ENCODE measurements at places on chromosomes 1 and 21.

GRCh38 chr1:50959303-50959912, 659 bp downstream of the FAF1 start:
- DNase-seq = no peak

GRCh38 chr1:31062867-31063380, 2.6 kb downstream of the PUM1 start:
- DNase-seq = no peak

DNA sequence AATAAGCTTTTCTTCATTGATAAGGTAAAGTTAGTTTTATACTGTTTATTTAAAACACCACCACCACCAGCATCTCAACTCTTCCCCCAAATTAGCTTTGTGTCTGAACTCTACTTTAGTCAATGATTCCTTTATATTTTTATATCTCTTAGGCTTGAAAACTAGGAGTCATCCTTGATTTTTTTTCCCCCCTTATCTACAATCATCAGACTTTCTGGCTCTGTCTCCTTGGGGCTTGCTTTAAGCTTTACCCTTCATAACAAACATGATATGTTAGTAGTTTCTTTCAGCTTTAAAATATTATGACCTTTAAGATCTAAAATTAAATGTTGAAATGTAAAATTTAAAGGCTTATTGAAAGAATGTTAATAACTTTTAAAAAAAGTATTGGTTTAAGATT, 28.3 kb downstream of the HS2ST1 start:
- DNase-seq = no peak

GRCh38 chr1:17725084-17725719, 29.9 kb upstream of the ACTL8 start:
- no peak for DNase-seq

DNA sequence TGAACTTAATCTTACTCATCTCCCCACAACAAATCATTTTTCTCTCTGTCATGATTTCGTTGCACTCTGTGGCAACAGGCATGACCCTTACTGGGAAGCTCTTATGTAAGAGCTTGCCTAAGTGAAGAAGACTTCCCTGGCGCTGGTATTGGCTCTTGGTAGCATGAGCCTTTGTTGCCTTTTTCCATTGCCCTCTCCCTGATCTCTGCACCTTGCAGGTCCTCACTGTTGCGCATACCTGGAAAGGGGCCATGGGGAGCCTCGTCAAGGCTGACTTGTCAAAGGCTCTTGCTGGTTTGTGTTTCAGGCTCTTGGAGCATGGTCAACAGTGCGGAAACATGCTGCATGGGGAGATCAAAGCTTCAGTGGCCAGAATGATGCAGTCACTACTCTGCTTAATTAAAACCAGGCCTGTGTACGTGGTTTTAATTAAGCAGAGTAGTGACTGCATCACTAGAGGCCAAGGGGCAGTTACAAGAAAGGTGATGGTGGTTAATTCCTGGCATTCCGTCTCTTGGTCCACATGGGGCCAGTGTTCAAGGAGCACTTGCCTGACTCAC, 141.3 kb downstream of the SPATA46 start:
- DNase-seq = no peak

- DNase-seq = no peak
These were observed 110.6 kb upstream of the PLPPR5 start for GRCh38 chr1:99115231-99115630.

DNA sequence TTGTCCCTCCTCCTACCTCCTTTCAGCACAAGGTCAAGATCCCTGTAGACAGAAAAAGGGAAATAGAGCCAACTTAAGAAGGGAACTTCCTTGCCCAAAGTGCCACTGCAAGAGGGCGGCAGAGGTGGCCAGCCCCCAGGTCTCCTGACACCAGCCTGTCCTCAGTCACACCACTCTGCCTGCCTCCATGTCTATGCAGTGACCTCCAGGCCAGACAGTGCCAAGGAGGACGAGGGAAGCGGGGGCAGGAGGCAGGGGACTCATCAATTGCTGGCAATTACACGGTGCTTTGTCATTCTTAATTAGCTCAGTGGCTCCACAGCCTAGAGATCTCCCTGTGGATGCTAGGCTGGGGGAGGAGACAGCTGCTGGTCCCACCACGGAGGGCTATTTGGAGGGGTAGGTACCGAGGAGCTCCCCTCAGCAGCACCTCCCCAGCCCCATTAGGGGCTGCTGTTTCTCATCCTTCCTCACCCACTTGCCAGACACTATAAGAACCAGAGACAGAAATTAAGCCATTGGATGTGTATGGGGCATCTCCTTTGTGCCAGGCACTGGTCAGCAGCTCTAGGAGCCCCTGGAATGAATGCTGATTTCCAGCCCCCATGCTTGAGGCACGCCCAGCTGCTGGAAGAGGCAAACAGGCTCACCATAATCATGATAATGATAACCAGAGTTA, 6.1 kb upstream of the LDLRAP1 start:
- DNase-seq = no peak

GRCh38 chr1:34130306-34130705, 34.7 kb downstream of the CSMD2 start:
- DNase-seq = no peak

DNA sequence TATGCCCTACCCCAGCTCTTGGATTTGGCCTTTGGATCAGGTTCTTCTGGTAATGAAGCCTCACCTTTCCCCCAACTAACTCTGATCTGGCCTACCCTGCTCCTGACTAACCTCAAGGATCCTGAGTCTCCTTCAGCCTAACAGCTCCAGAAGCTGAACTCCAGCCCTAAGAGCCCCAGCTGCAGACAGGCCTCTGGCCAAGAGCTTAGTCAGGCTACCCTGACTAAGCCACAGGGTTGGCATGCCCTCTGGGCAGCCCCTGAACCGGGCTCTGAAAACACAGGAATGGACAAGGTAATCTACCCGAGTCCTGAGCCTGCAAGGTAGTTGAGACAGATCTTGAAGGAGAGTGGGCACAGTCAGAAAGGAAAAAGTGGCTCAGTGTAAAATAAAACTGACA, 29.4 kb downstream of the COA7 start:
- DNase-seq = no peak

GRCh38 chr1:202578565-202578964, 131.7 kb downstream of the SYT2 start:
- DNase-seq = no peak

DNA sequence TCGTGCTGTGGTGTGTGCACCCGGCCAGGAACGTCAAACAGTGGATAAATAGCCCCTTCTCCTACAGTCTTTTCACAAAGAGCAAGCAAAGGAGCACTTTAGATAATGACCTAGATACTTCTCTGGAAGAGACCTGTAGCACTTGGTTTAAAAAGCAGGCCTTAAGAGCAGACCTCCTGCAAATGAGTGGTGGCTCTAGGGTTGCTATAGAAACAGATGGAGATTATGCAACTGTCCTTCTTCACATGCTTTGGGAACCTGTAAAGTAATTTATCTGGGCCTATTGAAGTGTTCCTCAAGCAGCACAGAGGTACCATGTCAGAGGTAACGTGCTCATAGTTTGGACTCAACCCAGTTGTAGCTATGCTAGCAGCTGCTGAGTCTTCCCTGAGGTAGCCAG, 208.2 kb upstream of the KIAA0040 start:
- no peak for DNase-seq

DNA sequence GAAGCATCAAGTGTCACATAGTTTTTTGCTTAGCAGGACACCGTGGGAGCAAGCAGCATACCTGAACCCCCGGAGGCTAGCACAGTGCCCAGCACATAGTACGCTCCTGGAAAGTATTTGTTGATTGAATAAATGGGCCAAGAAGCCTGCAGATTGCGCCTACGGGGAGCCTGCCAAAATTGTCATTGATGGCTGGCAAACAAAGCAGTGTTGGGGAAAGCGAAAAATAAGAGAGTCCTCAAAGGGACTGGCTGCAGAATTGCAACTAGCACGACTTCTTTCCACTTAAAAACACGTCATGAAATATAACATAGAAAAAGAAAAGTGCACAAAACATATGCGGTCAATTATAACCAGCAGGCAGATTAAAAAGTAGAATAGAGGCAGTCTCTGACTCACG, 125.2 kb upstream of the GALNT2 start:
- DNase-seq = no peak

DNA sequence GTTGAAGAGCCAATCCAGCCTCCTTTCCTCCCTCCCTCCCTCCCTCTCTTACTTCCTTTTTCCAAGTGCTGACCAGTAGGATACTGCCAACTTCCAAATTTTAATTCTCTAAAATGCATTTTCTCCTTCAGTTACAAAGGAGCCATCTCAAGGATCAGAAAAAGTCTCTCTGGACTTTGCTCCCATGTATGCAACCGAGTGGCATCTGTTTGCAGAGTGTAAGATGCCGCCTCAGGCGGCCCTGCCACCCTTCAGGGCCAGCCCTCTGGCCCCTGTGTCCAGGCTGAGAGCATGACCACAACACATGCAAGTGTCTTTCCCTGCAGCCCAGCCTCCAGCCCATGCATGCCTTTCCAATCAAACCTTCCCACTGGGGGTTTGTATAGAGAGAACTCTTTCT, 205.3 kb upstream of the RAB4A start:
- no peak for DNase-seq

GRCh38 chr1:192399161-192399560, 82.4 kb downstream of the RGS21 start:
- DNase-seq = no peak

DNA sequence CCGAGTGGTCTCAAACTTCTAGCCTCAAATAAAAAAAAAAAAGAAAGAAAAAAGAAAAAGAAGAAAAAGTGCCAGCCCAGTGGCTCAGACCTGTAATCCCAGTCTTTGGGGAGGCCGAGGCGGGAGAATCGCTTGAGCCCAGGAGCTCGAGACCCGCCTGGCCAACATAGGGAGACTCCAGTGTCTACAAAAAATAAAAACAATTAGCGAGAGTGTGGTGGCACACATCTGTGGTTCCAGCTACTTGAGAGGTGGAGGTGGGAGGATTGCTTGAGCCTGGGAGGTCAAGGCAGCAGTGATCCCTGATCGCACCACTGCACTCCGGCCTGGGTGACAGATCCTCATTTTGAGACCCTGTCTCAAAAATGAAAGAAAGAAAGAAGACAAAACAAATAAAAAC, 1.4 kb upstream of the PTGFRN start:
- DNase-seq = no peak

DNA sequence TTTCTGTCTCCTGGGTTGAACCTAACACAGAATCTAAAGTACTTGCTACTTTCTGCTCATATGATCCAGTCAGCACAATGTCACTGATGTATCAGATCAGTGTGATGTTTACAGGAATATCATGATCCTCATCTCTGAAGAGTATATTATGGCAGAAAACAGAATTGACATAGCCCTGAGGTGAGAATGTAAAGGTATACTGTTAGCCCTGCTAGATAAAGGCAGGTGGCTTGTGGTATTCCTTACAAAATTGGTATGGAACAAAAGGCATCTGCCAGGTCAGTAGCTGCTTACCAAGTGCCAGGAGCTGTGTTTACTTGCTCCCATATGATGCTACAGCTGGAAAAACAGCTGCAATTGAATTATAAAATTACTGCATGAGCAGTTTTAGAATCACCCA, 30.5 kb downstream of the AADACL4 start:
- no peak for DNase-seq

DNA sequence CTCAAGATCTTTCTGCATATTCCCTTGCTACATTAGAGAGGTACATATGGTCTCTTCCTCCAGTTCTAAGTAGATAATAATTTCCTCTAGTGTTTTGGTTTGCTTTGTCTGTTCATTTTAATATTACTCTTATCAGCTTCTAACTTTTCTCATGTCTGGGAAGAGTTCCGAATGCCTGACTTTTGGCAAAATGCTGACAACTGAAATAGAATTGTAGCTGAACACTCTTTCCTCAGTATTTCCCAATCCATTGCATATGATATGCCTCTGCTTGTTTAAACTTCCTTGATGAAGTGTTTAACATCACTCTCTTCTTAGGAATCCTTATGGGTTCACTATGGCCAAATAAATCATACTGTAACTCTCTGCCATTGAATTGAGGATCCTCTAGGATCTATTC, 1510.1 kb downstream of the MRPL39 start:
- DNase-seq = no peak

DNA sequence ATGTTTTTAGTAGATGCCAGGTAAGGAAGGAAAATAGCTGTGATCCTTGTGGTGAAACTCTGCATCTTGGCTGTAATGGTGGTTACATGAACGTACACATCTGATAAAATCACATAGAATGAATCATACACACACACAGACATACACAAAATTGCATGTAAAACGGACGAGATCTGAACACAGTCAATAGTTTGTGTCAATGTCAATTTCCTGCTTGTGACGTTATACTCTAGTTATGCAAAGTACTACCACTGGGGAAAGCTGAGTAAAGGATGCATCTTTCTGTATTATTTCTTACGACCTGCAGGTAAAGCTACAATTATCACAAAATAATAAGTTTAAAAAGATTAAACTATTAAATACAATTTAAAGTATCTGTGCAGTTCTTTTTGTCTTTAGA, 493.7 kb upstream of the ZP4 start:
- DNase-seq = no peak

GRCh38 chr1:7117399-7118281, 332.4 kb downstream of the CAMTA1 start:
- no peak for DNase-seq

- DNase-seq = peak; percentile 37
These were observed 113.7 kb upstream of the RRP15 start for GRCh38 chr1:218171302-218171893.

DNA sequence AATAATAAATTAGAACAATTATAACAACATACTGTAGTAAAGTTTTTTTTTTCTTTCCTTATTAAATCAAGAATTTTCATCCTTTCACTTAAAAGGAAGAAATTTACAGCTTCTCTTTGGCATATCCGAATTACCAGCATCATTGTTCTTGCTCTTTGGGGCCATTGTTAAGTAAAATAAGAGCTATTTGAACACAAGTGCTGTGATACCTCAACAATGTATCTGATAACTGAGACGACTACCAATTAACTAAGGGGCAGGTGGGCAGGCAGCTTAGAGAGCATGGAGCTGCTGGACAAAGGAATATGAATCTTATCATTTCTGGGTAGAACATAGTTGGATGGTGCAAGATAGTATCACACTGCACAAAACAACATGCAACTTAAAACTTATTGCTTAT, 719.9 kb upstream of the TMPRSS15 start:
- no peak for DNase-seq

- DNase-seq = no peak
These were observed 78.6 kb downstream of the FMN2 start for GRCh38 chr1:240170266-240170665.

DNA sequence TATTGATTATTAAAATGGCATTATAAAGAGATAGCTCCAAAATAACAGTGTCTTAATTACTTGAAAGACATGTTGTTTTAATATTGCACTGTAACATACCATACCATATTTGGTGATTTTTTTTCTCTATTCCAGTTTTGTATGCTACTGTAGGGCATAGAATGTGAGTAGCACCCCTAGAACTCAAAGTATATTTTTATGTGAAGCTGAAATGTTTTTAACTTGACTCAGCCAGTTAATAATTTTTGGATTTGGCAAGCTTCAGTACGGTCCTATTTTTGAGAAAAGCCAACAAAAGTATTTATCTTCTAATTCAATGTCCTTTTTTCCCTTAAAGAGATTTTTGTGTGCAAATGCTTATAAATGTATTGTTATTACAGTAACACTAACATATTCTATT, 593.8 kb downstream of the USP25 start:
- no peak for DNase-seq
